ENCODE measurements at places on chromosomes 3 and 15. TPM values are rescaled to one million over a fixed set of nuclear protein-coding genes. Genes with fewer than 3 reads are reported as not detected.

SI gene
- 56.4 TPM for total RNA-seq

LYZL4 gene
- not detected for total RNA-seq

PLA2G4F gene
- 44.1 TPM for total RNA-seq

C3orf20 gene
- total RNA-seq = not detected

UBAP1L gene
- total RNA-seq = 3.2 TPM

METTL6 gene
- 6.3 TPM for total RNA-seq

CADM2 gene
- total RNA-seq = 2.5 TPM

THRB gene
- total RNA-seq = 26.2 TPM

PLA2G4B gene
- total RNA-seq = 3.4 TPM

SPINK8 gene
- not detected for total RNA-seq

CKMT1A gene
- 162 TPM for total RNA-seq

CTXND1 gene
- 0.15 TPM for total RNA-seq

ACAN gene
- total RNA-seq = 0.21 TPM

ZNF774 gene
- 14.7 TPM for total RNA-seq

CLRN1 gene
- not detected for total RNA-seq

ZBBX gene
- not detected for total RNA-seq

MLH1 gene
- total RNA-seq = 17.3 TPM

COL6A5 gene
- 0.08 TPM for total RNA-seq

ATP8B4 gene
- total RNA-seq = 1.9 TPM

MESP1 gene
- 9.7 TPM for total RNA-seq

GOLGA6L7 gene
- total RNA-seq = not detected

ITGA11 gene
- total RNA-seq = 2.4 TPM

GABRG3 gene
- not detected for total RNA-seq

UROC1 gene
- not detected for total RNA-seq

CRTAP gene
- 63.5 TPM for total RNA-seq

TUSC2 gene
- 29.1 TPM for total RNA-seq

SLC9A9 gene
- total RNA-seq = 2.7 TPM

CLDN16 gene
- total RNA-seq = not detected
